Right atrium auricular region (tissue), 2 donors: ENCODE measurements at places on chromosomes 6 and 20. TPM values are rescaled to one million over a fixed set of nuclear protein-coding genes. Genes with fewer than 3 reads are reported as not detected.

- H3K27ac ChIP-seq: no peak overlapping the region
- no peaks in the 10 kb centered on the region for H3K4me1 ChIP-seq
- H3K4me3 ChIP-seq: no peak overlapping the region
- no peak for DNase-seq
Observed at GRCh38 chr20:45289942-45290676, 16.5 kb upstream of the RBPJL start.

DNA sequence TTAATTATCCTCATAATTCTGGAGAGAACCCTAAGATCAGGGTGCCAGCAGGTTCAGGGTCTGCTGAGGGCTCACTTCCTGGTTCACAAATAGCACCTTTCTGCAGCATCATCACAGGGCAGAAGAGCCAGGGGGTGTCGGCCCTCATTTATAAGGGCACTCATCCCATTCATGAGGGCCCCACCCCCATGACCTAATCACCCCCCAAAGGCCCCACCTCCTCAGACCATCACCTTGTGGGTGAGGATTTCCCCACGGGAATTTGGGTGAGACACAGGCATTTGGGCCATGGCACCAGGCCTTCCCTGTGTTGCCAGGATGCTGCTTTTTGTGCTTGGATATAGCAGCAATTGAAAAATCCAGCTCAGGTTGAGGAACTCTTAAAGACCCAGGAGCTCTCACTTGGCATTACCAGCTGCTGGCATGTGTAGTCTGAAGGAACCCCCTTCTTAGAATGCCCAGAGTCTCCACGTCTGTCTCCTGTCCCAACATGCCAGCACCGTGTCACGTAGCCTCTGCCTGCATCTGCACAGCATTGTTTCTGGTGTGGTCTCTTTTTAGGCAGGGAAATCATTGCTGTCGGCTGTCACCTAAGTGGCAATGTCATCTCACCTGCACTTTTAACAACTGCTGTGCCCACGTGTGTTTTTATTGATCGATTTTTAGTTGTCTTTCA, 71.5 kb downstream of the RPP40 start:
- no peak overlapping the region for H3K4me3 ChIP-seq
- H3K27me3 ChIP-seq: no peaks in the 10 kb centered on the region
- H3K36me3 ChIP-seq: no peaks in the 10 kb centered on the region
- H3K4me1 ChIP-seq: peaks cover 48% of the 10 kb centered on the region
- H3K27ac ChIP-seq: no peak overlapping the region

DNA sequence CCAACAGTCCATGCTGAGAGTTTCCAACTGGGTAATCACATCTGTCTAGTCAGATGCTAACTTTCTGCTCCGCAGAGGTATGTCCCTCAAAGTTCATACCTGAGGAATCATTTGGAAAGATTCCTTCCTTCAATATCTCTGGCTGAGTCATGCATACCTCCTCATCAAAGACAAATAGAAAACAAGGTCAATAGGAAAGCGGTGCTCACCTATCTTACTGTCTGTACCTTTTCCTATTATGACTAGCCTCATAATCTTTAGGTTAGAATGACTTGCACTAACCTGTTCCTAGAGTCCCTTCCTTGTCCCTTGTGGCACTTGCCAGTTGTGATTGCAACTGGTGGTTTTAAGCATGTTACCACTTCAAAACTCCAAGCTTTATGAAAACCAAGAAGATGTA, 78.2 kb upstream of the PTPRK start:
- H3K27me3 ChIP-seq: no peaks in the 10 kb centered on the region
- H3K27ac ChIP-seq: no peak overlapping the region
- H3K4me1 ChIP-seq: no peaks in the 10 kb centered on the region

DNA sequence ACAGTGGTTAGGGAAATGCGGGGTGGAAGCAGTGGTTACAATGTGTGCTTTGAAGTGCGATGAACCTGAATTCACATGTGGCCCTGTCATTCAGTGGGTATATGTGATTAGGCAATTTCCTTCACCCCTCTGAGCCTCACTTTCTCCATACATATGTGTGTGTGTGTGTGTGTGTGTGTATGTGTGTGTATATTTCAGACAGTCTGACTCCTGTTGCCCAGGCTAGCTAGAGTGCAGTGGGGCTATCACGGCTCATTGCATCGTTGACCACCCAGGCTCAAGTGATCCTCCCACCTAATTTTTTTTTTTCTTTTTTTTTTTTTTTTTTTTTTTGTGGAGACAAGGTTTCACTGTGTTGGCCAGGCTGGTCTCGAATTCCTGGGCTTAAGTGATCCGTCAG, 6.3 kb downstream of the PPP1R14C start:
- no peaks in the 10 kb centered on the region for H3K36me3 ChIP-seq
- no peaks in the 10 kb centered on the region for H3K4me1 ChIP-seq
- H3K27ac ChIP-seq: no peak overlapping the region
- DNase-seq: no peak
- H3K4me3 ChIP-seq: no peak overlapping the region

- no peaks in the 10 kb centered on the region for H3K27me3 ChIP-seq
- H3K36me3 ChIP-seq: no peaks in the 10 kb centered on the region
- no peaks in the 10 kb centered on the region for H3K4me1 ChIP-seq
- H3K27ac ChIP-seq: no peak overlapping the region
- no peak for DNase-seq
Observed at GRCh38 chr6:52846002-52846401, 5.4 kb upstream of the GSTA5 start.

GRCh38 chr6:160069050-160069454, 52.6 kb upstream of the SLC22A1 start:
- no peak overlapping the region for H3K4me3 ChIP-seq
- no peaks in the 10 kb centered on the region for H3K4me1 ChIP-seq
- H3K27ac ChIP-seq: no peak overlapping the region
- no peaks in the 10 kb centered on the region for H3K27me3 ChIP-seq
- no peak for DNase-seq

- H3K27me3 ChIP-seq: no peaks in the 10 kb centered on the region
- DNase-seq: no peak
Observed at GRCh38 chr20:37822141-37822601, 80.8 kb upstream of the VSTM2L start.

- peak within 1 kb of the TSS; percentile 51 for H3K4me3 ChIP-seq
- peak; percentile 79 for DNase-seq
- H3K27me3 ChIP-seq: no peaks in the 10 kb centered on the region
- no peaks in the 10 kb centered on the region for H3K4me1 ChIP-seq
Observed at GRCh38 chr6:116511424-116512110, at the start of gene CALHM5. CALHM5 (plus strand) TSS chr6:116511639; CDS start chr6:116511697, 58 bp downstream.

DNA sequence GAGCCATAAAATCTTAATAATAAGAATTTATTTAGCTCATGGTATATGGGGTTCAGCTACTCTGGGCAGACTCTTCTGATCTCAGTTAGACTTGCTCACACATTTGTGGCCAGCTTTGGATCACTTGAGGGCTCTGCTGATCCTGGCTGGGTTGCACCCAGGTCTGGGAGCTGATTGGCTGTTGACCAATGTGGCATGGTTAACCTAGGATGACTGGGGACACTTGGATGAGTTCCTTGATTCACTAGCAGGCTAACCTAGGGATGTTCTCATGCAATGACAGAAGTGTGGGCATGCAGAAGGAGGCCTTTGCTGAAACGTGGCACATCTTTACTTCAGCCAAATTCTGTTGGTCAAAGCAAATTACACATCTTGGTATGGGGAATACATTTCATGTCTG, 569.5 kb downstream of the UTRN start:
- no peaks in the 10 kb centered on the region for H3K4me1 ChIP-seq
- H3K36me3 ChIP-seq: peaks cover 17% of the 10 kb centered on the region
- H3K27ac ChIP-seq: no peak overlapping the region
- no peak for DNase-seq

DNA sequence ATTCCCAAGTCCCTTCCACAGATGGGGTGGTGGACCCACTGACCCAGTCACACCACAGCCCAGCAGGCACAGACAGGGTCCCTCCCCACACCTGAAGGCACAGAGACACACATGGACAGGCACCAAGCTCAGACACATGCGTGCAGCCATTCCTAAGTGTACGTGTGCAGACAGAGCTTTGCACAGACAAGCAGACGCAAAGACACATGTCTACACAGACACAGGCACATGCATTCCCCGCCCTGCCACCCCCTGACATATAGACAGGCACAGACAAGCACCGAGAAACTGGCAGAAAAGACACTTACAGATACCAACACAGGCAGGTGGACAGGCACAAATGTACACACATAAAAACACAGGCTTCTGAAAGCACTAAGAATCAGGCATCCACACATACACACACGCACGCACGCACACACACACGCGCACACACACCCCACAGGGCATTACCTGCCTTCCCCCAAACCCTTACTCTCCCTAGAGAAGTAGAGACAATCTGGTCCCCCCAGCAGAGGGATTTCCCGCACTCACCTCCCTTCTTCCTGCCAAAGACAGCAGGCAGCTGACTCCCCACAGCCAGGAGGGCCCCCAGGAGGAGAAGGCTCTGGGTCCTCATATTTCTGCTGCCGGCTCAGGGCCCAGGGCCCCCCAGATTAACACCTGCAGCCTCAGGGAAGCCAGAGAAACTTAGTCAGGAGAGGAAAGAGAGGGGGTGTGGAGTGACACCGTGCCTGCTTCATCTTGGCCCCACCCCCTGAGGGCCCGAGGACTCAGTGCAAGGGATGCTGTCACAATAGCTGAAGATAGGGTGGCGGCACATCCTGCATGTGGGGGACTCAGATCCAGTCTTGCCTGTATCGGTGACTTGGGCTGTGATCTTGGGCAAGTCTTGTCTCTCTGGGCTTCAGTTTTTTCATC, at the start of gene WFDC5:
TSS of gene WFDC5 (minus strand) at position 710 of the 921 bp plus-strand sequence. CDS start at position 619, 91 bp downstream.
- H3K27me3 ChIP-seq: no peaks in the 10 kb centered on the region
- H3K4me3 ChIP-seq: no peak within 1 kb of the TSS
- DNase-seq: peak; percentile 32
- no peaks in the 10 kb centered on the region for H3K36me3 ChIP-seq
- no peak within 1 kb of the TSS for H3K27ac ChIP-seq
- H3K4me1 ChIP-seq: no peaks in the 10 kb centered on the region

- H3K36me3 ChIP-seq: no peaks in the 10 kb centered on the region
- H3K27ac ChIP-seq: no peak overlapping the region
- no peaks in the 10 kb centered on the region for H3K4me1 ChIP-seq
- DNase-seq: no peak
- H3K4me3 ChIP-seq: no peak overlapping the region
Observed at GRCh38 chr20:47684306-47685080, 100.8 kb downstream of the SULF2 start.

GRCh38 chr6:12058172-12058961, 46.3 kb downstream of the HIVEP1 start:
- H3K27me3 ChIP-seq: no peaks in the 10 kb centered on the region
- H3K4me1 ChIP-seq: no peaks in the 10 kb centered on the region
- DNase-seq: no peak
- no peak overlapping the region for H3K27ac ChIP-seq
- H3K36me3 ChIP-seq: no peaks in the 10 kb centered on the region
- H3K4me3 ChIP-seq: no peak overlapping the region

DNA sequence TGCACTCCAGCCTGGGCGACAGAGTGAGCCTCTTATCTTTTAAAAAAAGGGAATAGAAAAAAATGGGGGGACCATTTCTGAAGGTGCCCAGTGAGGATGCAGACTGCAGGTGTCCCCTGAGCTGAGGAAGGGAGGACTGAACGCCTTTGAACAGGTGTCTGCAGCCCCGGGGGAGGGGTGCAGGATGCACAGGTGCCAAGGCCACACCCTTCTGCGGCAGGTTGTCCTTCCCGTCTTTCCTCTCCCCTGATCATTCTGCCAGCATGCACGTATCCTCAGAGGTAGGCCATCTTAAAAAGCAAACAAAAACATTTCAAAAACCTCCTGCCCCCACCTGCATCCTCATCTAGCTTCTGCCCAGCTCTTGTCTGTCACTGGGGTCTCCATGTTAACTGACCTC, 101.3 kb downstream of the MTHFD1L start:
- H3K27me3 ChIP-seq: no peaks in the 10 kb centered on the region
- no peak overlapping the region for H3K27ac ChIP-seq
- H3K36me3 ChIP-seq: no peaks in the 10 kb centered on the region
- no peaks in the 10 kb centered on the region for H3K4me1 ChIP-seq
- no peak for DNase-seq

DNA sequence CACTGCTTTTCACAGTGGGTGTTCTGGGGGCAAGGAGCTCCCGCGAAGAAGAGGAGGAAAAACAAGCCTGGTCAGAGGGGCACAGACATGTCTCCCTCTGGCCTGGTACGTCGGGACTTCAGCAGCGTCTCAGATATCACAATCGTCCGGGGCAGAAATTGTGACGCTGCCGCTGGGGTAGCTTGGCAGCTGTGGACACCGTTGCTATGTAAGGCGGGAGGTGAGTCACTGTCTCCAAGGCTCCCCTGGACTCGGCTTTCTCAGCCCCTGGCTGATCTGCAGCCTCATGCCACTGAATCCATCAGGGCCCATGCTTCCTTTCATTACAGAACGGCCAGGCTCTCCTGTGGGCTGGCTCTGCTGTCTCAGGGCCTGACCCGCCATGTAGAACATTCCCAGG, 98.7 kb downstream of the SULF2 start:
- H3K27me3 ChIP-seq: no peaks in the 10 kb centered on the region
- no peaks in the 10 kb centered on the region for H3K4me1 ChIP-seq
- no peak for DNase-seq
- no peak overlapping the region for H3K27ac ChIP-seq
- no peak overlapping the region for H3K4me3 ChIP-seq

GRCh38 chr6:168363302-168363701, 43.7 kb upstream of the DACT2 start:
- no peaks in the 10 kb centered on the region for H3K36me3 ChIP-seq
- no peak for DNase-seq
- H3K27ac ChIP-seq: no peak overlapping the region
- H3K4me3 ChIP-seq: no peak overlapping the region
- no peaks in the 10 kb centered on the region for H3K4me1 ChIP-seq
- H3K27me3 ChIP-seq: no peaks in the 10 kb centered on the region

DNA sequence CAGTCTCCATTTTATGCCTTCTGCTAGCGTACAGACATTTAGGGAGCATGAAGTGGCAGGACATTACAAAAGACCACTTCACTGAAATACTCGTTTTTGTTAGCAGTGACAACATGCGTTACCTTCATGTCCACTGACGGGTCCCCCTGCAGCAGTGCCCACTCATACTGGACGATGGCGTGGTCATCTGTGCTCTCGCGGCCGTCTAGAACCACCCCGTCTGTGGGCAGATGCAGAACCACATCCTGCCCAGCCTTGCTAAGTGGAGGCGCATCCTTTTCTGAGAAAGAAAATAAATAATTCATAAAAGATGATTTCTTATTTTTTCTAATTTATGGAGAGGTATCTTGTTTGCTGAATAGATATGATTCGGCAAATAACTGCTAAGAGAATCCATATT, 11.3 kb downstream of the LRP11 start:
- H3K4me1 ChIP-seq: no peaks in the 10 kb centered on the region
- no peaks in the 10 kb centered on the region for H3K36me3 ChIP-seq
- no peak overlapping the region for H3K4me3 ChIP-seq
- no peaks in the 10 kb centered on the region for H3K27me3 ChIP-seq
- no peak overlapping the region for H3K27ac ChIP-seq

Gene CPNE5
- total RNA-seq: 47.4 TPM

Gene SLC22A23
- 7.2 TPM for total RNA-seq

Gene ZBTB12
- 0.52 TPM for total RNA-seq

Gene RBBP8NL
- not detected for total RNA-seq

Gene OR2H2
- total RNA-seq: not detected

Gene ENPP4
- 36.0 TPM for total RNA-seq

Gene DEF6
- total RNA-seq: 2.2 TPM

Gene CCN6
- total RNA-seq: not detected

Gene CLPSL1
- total RNA-seq: not detected
